ENCODE measurements at places on chromosomes 1 and 21.
A peak's percentile ranks its signal among the peaks of the same experiment; 100 is the strongest.

DNA sequence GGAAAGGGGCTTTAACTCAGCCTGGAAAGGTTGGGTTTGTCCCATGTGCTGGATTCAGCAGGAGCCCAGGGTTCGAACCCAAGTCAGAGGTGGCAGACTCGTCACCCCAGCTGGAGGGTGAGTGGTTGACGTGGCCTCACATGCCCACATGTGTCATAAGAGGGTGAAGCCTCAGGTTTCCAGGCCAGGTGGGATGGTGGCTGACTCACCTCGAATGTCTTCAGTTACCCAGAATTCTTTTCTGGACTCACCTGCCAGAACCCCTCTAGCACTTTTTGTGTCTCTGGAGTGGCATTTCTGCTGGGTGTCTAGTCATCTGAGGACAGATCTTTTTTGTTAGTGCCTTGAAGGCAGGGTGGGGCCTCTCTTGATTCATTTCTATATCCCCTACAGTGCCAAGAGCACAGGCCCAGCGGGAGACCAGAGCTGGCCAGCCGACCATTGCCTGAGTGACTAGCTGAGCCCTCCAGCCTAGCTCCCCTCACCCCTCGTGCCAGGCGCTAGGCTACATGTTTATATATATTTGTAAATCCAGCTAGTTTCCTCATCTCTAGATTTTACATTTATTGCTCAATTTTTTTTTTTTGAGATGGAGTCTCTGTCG is 28.1 kb downstream of the IL6R start:
- peak; percentile 45 for DNase-seq

DNA sequence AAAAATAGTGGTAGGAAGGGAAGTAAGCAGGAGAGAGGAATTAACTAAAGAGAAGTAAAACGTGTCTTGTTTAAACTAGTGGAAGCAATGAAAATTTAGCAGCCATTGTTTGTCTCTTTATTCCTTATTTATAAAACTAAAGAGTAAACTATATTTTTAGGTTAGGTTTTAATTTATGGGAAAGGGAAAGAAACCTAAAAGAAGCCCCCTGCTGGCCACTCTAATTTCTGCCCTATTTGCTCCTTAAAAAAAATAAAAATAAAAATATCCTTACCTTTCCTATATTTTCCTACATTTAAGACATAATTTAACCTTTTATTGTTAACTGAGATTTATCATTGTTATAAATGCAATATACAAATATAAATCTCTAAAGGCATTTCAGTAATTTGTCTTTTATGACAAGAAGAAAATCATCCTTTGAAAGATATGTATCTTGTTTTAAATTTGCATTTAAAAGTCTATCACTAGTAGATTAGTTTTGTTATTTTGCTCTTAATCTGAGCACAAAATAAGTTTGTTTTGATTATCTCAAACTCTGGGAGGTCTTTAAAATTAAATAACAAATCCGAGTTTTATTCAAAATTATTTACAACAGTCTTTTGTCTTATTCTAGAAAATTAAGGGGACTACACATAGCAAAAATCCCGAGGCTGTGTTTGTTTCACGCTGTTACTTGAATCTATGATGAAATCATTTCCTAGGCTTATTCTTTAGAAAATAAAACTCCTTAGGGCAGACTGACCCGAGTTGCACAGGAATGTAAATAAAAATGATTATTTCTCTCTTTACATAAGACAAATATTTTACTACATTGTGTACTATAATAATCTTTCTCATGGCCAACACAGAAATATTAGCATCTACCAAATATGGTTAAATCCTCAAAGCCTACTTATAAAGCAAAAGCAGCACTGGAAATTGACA is 201.7 kb downstream of the NRIP1 start:
- DNase-seq: no peak

GRCh38 chr1:177282976-177283375 is 112.2 kb downstream of the BRINP2 start:
- DNase-seq: no peak

DNA sequence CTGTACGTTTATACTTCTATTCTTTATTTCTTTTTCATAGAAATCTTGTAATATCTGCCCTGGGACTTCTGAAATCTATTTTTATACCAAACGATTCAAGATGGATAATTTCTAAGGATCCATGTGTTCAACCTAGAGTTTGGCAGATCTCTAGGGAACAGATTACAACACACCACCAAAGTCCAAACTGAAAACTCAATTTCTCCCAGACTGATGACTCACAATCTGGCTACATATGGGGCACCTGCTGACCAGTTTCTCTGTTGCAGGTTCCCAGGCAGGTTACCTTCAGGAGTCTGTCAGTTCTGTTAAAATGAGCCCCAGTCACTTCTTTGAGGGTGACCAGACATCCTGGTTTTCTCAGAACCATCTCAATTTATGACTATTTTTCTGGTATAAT is 439.4 kb downstream of the GPATCH2 start:
- DNase-seq: no peak

DNA sequence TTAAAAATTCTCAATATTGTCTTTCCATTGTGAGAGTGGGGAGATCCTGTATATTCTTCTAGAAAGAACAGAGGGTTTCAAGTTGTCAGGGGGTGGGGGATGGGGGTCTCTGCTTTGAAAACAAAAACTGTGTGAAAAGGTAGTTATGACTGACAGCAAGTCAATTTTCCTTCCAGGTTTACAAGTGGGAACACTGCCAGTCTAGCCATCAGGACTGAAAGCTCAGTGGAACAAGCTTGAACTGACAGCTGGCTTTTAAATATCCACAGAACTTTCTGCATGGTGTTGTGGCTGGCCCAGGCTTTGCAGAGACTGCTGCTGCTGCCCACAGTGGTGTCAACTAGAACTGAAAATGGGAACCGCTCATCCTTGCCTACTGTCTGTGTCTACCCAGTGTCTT is 162.6 kb downstream of the TNR start:
- DNase-seq: no peak
